Activated T-helper 1 cell treated with anti-CD3 and anti-CD28 coated beads, Interleukin-12 subunit alpha, Interleukin-12 subunit beta, Interleukin-2, Interleukin-4 antibody, amounts not matched to agents 30 ng/mL and 10 ng/mL and 1 ng/mL, durations not matched to agents 14 hours and 24 hours and 36 hours (primary cell): ENCODE measurements at places on chromosomes 4 and X. TPM values are rescaled to one million over a fixed set of nuclear protein-coding genes. Genes with fewer than 3 reads are reported as not detected.
A peak's percentile ranks its signal among the peaks of the same experiment; 100 is the strongest.

- DNase-seq = peak; percentile 55
Measured at GRCh38 chr4:1347410-1347864, 429 bp downstream of the UVSSA start.

The DDX60 gene
- total RNA-seq = 10.6 and 15.2 TPM in 2 replicates

DNA sequence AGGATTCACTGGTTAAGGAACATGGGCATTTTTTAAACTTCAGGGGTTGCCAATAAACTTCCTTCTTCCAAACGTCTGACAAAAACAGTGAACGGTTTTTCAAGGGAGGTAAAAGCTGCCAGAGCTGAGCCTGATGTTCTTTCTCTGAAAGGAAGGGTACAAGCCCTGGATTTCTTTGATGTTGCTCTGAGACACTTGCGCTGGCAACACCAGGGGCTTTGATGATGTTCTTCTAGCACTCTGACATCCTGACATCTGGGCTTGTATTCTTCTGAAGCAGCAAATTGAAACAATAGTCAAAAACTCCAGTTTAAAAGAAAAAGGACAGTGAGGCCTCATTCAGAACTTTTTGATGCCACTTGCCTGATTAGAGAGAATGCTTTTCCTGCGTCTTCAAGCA, 11.8 kb downstream of the FTHL17 start:
- no peak for DNase-seq

The GPRASP2 gene
- total RNA-seq = 0.10 and 0.15 TPM in 2 replicates

The TRIM75 gene
- total RNA-seq = not detected in 2 replicates

DNA sequence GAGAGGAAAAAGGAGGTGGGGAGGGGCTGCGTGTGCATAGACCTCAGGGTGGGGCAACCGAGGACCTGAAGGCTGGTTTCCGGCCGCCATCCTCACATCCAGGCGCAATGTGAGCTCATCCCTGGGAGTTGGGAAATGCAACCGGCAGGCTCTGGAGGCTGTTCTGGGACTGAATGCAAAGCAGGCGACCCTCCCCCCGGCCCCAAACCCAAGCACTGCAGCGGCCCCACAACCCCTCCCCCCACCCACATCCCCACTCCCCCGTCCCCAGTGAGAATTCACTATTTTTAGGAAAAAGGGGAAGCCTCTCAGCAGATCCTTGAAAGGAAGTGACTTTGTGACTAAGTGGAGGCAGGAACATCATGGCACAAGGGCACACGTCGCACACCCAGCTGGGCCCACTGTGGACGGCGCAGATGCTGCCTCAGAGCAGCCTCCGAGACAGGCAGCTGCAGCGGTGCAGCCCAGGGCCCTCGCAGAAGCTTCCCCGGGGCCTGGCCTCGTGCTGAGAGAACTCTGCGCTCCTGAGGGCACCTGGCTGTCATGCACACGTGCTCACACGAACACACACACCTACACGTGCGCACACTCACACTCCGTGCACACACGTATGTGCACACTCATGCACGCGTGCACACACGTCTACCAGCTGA, 1.3 kb upstream of the PDE6B start:
- no peak for DNase-seq

DNA sequence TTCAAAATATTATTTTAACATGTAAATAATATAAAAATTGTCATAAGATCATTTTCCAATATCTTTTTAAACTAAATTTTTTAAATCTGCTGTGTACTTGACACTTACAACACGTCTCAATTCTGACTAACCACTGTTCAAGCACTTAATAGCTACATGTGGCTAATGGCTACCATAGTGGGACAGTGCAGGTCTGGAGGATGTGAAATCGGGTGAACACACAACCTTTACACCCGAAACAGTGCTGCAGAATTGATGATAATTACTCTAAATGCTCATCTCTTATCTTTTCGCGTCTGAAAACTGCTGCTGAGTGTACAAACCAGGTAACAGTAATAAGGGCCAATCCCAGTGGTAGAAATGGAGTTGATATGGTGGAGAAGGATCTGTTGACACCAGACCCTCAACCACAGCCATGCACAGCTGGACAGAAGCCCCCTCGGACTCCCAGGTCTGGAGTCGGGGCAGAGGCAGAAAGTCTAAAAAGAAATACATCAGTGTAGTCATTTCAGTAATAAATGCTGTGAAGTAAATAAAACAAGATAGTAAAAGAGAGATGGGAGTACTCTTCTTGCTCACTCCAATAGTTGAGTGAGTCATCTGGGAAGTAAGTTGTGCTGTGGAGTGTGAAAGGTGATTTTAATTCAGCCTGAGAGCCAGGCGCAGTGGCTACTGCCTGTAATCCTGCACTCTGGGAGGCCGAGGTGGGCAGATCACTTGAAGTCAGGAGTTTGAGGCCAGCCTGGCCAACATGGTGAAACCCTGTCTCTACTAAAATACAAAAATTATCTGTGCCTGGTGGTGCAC, 150.0 kb downstream of the CBR4 start:
- no peak for DNase-seq

The ZNF81 gene
- 5.9 and 9.2 TPM in 2 replicates for total RNA-seq

DNA sequence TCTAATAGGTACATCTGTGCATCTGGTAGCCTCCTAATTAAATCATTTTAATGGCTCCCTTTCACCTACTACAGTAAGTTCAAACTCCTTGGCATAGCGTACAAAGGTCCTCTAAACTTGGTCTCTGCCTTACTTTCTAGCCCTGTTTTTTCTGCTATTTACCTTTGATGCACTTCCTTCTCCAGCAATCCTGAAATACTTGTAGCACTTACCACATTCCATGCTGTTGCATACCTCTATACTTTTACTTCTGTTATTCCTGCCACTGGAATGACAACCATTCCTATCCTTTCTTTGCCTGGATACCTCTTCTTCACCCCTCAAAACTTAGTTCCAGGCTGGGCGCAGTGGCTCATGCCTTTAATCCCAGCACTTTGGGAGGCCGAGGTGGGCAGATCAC, 56.6 kb upstream of the LHFPL1 start:
- DNase-seq = no peak

The PABPC1L2B gene
- total RNA-seq = not detected in 2 replicates

The IL2RG gene
- total RNA-seq = 375 and 397 TPM in 2 replicates

DNA sequence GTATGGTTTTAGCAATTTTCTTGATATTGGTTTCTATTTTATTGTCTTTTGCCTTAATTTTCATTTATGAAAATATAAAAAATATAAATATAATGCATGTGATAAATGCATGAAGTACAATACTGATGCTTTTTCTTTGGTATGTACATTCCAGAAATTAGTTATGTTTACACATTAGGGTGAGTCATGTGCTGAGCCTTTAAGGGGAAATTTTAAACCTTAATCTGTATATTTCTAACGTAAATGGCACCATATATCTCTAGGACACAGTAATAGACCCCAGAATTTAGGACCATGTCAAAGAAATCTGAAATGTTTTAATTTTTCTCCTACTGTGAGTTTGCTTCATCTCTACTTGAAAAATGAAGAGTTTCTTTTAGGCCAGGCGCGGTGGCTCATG, 117.8 kb upstream of the SPRY1 start:
- no peak for DNase-seq

DNA sequence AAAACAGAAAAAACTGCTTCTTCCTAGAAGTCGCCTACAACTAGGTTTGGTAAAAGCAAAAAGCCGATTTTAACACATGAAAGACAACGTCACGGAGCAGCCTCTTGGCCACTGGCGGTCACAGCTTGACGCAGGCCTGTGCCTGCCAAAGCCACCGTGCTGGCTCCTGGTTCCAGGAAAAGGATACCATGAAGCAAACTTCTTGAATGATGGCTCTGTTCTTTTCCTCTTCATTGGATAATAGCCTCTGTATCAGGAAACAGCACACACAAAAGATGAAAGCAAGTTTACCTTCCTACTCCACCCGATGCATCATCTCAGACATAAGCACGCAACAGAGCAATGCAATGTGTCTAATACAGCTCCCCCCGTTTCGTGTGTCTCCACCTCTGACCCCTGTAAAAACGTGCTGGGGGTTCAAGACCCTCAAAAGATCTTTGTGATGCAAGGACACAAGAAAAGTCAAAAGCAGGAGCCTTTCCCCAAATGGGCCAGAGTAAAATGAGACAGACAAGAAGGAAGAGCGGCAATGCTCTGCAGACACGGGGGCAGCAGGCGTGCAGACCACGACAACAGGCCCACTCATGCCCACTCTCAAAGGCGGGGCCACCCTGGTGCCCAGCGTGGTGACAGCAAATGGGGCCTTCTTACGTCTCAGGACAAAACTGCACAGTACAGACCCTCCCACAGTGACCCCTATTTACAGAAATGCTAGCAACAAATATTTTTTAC, 19.4 kb downstream of the GAK start:
- no peak for DNase-seq

The SYN1 gene
- 0.21 and 0.22 TPM in 2 replicates for total RNA-seq

- no peak for DNase-seq
Measured at GRCh38 chrX:43661521-43662240, 5.6 kb downstream of the MAOA start.

DNA sequence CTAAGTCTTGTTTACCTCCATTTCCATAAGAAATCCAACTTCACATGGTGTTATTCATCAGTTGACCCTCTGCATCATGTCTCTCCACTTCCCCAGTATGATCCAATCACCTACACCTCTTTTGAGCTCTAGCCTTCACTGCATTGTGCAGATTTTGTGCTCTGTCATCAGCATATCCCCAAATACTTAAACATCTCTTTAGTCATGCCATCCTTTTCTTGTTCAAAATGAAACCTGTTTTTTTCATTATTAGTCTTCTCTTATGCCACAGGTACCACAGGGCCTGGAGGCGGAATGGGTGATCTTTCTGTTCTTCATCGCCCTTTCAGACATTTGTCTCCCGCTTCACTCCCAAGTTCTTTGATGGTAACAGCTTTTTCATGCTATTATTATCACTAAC, 382.7 kb upstream of the GALNTL6 start:
- no peak for DNase-seq

GRCh38 chrX:482192-482701, 95.5 kb upstream of the PPP2R3B start:
- no peak for DNase-seq

The KLF8 gene
- total RNA-seq = 6.3 and 6.7 TPM in 2 replicates

DNA sequence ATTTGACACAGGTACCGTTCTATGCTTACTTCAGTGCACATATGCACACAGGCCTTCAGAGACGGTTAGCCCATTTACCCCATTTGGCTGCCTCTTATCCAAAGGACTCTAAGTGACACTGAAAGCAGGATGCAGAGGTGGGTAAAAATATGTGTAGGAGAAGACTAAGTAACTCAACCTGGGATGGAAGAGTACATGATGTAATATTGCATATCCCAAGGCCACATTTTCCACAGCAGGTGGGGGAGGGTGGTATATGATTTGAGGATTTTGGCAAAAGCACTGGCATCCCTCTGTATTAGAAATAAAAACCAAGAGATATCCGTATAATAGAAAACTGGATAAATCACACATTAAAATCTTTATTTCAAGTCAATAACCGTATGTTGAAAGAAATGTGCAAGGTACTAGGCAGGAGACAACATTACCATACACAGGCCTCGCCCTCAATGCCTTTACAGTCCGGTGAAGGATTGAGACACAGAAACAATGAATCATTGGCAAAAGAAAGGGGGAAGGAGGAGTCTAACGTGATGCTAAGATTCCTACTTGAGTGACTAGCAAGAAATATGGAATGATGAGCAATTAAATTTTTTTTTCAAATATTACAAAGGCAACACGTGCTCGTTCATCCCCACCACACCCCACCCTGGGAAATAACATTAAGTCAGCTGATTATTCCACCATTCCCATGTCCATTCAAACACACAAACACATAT, 161.0 kb upstream of the RASGEF1B start:
- DNase-seq = no peak

DNA sequence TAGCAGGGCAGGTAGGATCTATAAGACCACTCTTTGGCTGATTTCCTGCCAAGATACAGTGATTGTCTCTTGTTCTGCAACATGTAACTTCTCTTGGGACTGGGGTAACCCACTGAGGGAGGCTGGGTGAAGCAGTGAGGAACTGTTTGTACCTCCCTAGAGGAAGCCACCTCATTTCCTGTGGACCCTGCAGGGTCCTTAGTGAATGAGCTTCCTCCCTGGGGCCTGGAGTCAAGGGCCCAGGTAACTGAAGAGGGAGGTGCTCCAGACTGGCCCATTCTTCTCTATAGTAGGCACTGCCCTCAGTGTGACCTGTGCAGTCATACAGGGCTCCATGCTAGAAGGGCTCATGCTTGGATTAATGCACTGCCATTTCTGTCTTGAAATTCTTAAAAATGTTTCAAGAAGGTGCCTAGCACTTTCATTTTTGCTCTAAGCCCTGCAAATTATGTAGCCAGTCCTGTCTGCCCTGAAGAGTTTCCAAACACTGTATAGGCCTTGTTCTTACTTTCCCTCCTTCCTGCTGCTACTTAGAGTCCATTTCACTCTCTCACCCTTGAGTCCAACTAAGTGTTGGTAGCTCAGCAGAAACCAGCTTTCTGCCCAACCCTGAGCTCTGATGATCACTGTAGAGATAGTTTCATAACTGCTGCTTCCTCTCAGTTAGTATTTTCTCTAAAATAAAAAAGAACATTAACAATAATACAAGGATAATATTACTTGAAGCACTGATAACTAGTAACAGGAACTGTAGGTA, 8.5 kb upstream of the GRIA3 start:
- no peak for DNase-seq

The UNC5C gene
- total RNA-seq = not detected in 2 replicates

GRCh38 chr4:17665346-17665745, 50.9 kb downstream of the MED28 start:
- no peak for DNase-seq

GRCh38 chrX:151958101-151958500, 16.4 kb downstream of the GABRE start:
- no peak for DNase-seq

DNA sequence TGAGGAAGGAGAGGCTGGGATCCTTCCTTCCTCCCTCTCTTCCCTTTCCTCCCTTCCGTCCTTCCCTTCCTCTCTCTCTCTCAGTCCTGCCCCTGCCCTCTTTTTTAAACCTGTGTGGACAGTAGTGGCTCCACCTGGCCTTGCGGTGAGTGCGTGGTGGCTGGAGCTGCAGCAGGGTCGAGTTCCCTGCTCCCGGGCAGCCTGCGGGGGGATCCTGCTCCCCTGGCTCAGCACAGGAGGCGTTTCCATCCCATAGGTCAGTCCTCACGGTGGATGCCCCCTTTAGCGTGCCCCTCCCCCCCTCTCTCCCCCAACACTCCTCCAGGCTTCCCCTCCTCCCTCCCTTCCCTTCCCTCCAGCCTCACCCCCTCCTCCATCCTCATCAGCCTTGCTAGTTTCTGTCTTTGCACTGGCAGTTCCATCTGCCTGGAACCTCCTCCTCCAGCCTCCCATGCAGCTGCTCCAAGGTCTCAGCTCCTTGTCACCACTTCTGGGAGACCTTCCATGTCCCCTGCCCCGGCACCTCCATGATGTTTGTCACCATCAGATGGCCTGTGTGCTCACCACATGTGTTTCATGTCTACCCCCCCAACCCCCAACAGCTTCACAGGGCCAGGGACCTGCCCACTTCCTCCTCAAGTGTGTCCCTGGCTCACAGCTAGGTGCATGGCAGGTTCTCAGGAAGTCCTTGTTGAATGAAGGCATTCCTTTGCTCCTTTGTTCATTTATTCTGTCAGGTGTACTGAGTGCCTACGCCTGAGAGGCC, 68.4 kb downstream of the PSAPL1 start:
- no peak for DNase-seq

- DNase-seq = no peak
Measured at GRCh38 chrX:137058339-137059127, 24.7 kb upstream of the GPR101 start.

The BMP15 gene
- not detected in 2 replicates for total RNA-seq
